ENCODE measurements at places on chromosomes 2 and 18.

GRCh38 chr2:134079373-134079772 lies 174.5 kb upstream of the MGAT5 start:
- DNase-seq = no peak

GRCh38 chr18:31500051-31500688 lies 2.2 kb downstream of the DSG2 start:
- DNase-seq = no peak

DNA sequence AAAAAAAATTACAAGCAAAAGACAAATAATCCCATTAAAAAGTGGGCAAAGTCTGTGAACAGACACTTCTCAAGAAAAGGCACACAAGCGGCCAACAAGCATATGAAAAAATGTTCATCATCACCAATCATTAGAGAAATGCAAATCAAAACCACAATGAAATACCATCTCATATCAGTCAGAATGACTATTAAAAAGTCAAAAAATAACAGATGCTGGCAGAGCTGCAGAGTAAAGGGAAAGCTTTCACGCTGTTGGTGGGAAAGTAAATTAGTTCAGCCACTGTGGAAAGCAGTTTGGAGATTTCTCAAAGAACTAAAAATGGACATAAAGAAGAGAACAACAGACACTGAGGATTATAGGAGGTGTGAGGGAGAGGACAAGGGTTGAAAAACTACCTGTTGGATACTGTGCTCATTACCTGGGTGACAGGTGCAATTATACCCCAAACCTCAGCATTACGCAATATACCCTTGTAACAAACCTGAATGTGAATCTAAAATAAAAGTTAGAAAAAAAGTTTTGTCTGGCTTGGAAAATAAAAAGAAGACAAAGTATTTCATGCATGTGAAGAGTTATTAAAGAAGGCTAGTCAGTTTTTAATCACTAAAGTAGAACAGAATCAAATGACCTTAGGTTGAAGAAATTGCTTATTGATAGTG lies 8.7 kb upstream of the ACSL3 start:
- DNase-seq = no peak

DNA sequence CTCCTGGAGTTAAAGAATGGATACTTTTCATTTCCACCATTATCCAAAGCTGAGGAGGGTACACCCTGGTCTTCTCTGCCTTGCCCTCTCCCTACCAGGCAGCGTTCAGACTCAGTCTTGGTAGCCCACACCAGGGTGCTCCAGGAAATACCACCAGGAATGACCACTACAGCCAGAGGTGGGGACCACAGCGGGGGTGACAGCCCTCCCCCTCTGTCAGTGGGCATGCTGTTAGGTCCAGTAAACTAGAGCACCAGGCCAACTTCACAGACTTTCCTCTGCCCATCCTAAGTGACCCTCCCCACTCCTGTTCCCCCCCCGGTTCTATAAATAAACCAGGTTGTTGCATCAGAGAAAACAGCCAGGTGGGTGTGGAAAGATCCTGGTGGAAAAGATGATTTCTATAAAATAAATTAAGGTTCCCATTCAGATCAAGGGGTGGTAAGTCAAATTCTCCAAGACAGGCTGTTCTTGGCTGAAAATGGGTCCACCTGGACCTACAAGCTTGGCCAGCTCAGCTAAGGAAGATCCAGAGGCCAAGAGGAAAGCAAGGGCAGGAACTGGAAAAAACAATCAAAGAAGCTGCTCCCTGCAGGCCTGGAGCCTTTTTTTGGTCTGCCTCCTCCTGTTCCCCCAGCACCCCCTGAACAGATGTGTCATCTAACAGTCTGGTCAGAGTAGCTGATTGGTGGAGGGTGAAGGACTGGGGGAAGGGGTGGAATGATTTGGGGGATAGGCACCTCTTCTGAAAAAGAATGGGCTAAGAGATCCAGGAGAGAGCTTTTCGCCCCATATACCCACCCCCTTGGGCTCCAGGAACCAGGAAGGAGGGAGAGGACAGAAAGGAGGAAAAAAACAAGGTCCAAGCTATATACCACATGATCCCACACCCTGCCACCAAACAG lies 2.3 kb downstream of the RAB11FIP5 start:
- DNase-seq = no peak

- DNase-seq = no peak
Measured at GRCh38 chr18:22034276-22034675, 135.1 kb upstream of the GATA6 start.

GRCh38 chr2:24928036-24928435 lies 8.0 kb upstream of the ADCY3 start:
- DNase-seq = no peak

- DNase-seq = no peak
Measured at GRCh38 chr18:2547477-2548087, 23.7 kb downstream of the METTL4 start.

DNA sequence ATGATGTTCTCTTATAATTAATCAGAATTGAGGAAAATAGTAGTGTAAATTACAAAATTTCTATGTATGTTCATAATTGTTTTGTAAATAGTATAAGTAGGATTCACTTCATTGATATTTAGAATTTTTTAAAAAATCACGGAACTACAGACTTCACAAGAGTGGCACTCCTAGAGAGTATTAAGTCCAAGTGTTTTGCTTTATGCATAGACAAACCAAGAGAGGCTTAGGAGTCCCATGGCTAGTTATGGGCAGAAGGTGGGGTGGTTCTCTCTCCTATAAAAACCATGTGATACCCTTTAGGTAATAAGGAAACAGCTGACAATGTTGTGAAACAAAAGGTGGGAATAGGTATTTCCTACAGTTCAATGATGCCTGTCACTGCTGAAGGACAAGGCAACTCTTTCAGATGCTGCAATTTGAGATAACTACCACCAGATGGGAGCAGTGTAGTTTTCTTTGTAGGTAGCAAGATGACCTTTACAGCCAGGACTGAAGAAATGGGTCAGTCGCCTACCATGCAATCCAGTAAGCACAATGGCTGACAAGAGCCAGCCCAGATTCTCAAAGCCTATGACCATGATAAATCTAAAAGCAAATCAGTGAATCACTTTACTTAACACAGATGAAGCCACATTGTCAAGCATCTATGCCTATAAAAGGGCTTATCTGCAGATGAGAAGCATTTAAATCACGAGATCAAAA lies 83.9 kb downstream of the AAK1 start:
- no peak for DNase-seq

- DNase-seq = no peak
Measured at GRCh38 chr2:238098901-238099713, 1.0 kb upstream of the ESPNL start.

All from natural killer cell treated with Interleukin-12 subunit alpha and Interleukin-12 subunit beta and Interleukin-15 and Interleukin-18, amount 100 ng/mL, for 72 hours (primary cell).